Activated naive CD4-positive, alpha-beta T cell treated with Interleukin-2 at 50 U/mL for 16 hours (primary cell): ENCODE measurements at places on chromosomes 4 and X.

GRCh38 chr4:548976-549375, 27.1 kb downstream of the TMEM271 start:
- DNase-seq = no peak

DNA sequence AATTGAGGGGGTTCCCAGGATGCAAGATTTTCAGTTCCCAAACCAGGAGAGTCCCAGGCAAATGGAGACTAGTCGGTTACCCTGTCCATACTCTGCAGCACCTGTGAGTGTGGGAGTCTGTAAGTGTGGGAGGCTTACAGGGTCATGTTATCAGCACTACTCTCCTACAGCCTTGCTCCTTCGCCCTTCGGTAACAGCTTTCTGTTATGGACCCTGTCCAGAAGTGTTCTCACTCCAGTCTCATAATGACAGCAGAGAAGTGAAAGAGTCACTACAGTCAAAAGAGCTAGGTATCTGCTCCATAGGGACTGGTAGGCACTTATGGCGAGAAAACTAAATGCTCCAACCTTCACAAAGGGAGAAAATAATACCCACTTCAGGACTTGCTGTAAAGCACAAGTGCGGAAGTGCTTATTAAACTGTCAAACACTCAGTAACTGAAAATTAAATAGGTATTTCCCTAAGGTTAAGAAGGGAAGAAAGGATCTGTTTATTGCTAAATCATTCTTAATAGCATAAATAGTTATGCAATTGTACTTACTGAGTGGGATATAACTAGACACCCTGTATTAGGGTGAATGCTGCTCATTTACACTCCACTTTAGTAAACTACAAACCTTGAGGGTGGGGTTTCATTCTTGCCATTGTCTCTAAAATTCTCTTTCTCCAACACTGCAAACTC, 2.7 kb upstream of the ADH7 start:
- DNase-seq = no peak

- DNase-seq = no peak
Measured at GRCh38 chrX:39451046-39451445, 646.7 kb downstream of the BCOR start.

- DNase-seq = no peak
Measured at GRCh38 chr4:15381806-15382338, 46.0 kb upstream of the C1QTNF7 start.

GRCh38 chrX:9628779-9629493, 136.7 kb downstream of the GPR143 start:
- no peak for DNase-seq

- DNase-seq = no peak
Measured at GRCh38 chr4:53967986-53968385, 96.4 kb downstream of the CHIC2 start.

GRCh38 chr4:26842911-26843310, 17.7 kb upstream of the STIM2 start:
- DNase-seq = no peak

DNA sequence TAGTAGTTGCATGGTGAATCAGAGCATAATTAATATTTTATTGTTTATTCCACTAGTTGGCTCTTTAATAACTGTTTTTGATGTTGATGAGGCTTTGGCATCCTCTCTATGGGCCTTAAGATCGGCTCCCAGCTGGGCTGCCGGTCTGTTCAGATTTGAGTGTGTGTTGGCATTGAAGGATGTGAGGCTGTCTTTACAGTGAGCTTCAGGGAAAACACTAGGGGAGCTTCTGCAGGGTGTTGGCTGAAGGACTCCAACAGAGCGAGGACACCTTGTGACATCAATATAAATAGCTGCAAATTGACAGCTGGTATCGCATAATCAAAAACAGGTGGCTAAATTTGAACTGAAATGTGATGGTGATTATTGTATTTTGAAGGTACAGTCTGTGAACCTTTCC, 322.0 kb downstream of the FSTL5 start:
- DNase-seq = no peak

DNA sequence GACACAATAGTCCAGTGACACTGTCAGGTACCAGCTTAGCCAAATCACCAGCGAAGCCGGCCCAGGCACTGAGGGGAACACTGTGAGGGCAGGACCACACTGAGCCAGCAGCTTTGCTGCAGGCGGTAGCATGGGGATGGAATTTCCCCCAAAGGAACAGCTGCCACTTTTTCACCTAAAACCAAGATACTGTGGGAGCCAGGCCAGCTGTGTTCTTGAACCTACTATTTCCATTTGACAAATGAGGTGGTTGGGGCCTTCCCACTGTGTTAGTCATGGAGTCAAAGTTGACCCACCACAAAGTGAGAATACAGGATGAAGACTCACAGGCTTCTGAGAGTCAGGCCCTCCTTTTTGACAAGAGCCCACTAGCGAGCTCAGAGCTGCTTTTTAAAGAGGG, 70.7 kb upstream of the SH3RF1 start:
- DNase-seq = no peak

DNA sequence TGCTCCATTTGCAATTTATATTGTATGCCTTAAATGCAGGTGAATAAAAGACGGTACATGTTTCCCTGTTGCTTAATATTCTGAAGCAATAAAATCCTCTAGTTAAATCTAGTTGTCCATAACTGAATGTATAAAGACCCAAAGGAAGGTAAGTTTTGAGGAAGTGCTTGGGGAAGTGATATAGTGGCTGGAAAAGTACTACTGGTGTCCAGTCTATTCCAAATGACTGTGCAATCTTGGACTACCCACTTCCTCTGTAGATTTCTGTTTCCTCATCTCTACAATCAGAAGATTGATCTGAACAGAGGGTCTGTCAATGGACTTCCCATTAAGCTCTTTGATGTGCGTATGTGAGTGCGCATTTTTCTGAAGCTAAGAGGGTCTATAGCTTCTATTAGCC, 17.0 kb downstream of the SNCA start:
- DNase-seq = no peak

GRCh38 chr4:68987007-68987406, 35.4 kb upstream of the UGT2A3 start:
- DNase-seq = no peak

- no peak for DNase-seq
Measured at GRCh38 chrX:2828959-2829411, 255 bp downstream of the GYG2 start.

DNA sequence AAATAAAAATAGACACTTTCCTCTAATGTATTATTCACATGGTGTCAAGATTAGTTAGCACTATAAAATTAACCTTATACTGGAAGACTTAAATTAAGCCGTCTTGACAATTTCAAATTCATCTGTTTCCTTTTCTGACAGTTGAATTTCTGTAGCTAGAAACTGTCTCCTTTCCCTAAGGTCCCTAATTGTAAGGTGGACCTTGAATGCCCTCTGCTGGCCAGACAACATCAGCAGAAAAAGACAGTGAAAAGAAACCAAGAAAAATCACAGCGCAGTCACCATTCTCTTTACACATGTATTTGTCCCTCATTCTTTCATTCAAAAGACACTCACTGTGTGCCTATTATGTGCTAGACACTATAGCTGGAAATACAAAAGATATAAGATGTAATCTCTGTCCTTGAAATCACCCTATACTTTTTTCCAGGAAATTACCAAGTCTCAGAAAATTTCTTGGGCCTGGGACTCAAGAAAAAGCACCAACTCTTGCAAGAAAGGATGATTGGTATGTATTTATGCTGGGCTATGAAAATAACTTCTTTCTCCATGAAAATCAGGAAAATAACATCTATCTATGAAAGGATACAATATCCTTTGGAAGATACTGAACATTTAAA, 32.7 kb upstream of the AMBN start:
- DNase-seq = peak; percentile 13

GRCh38 chr4:8283161-8283560, 13.6 kb downstream of the HTRA3 start:
- DNase-seq = no peak

GRCh38 chr4:100177855-100178254, 12.4 kb downstream of the DDIT4L start:
- DNase-seq = no peak

GRCh38 chr4:148072789-148073188, 340.9 kb downstream of the ARHGAP10 start:
- DNase-seq = no peak

GRCh38 chr4:28966982-28967381, 1753.2 kb upstream of the PCDH7 start:
- DNase-seq = no peak
